ENCODE measurements at places on chromosomes 13 and 19. TPM values are rescaled to one million over a fixed set of nuclear protein-coding genes. Genes with fewer than 3 reads are reported as not detected.

DNA sequence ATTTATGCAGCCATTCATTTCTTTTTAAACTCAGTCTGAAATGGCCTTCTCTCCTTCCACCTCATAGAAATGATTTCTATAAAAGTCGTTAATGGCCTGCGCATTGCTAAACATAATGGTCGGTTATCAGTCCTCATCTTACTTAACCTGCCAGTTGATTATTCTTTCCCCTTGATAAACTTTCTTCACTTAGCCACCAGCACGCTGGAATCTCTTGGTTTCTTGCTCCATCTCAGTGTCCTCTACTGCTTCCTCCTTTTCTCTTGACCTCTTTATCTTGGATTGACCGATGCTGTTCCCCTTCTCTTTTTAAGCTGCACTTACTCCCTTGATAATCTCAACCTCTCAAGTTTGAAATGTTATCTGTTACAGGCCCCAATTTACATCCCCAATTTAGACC is 12.2 kb upstream of the CLC start:
- no peak for DNase-seq

DNA sequence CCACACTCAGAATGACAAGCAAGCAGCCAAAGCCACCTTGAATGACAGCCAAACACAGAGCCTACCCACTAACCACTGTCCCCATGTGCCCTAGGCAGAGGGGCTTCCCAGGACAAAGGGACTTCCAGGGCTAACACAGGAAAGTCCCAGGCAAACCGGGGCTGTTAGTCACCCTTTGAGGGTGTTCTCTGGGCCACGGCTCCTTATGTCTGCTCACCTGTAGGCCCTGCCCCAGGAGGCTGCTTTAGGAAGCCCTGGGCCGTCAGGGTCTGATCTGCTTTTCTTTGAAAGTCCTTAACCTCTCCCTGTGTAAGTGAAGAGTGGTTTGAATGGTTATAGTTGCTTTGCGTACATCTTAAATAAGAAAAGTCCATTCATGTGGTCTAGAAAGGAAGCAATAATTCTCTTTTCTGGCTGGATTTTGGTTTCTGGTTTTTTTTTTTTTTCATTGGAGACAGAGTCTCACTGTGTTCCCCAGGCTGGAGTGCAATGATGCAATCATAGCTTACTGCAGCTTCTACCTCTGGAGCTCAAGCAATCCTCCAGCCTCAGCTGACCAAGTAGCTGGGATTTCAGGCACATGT is 161.4 kb downstream of the EFNB2 start:
- no peak for DNase-seq

DNA sequence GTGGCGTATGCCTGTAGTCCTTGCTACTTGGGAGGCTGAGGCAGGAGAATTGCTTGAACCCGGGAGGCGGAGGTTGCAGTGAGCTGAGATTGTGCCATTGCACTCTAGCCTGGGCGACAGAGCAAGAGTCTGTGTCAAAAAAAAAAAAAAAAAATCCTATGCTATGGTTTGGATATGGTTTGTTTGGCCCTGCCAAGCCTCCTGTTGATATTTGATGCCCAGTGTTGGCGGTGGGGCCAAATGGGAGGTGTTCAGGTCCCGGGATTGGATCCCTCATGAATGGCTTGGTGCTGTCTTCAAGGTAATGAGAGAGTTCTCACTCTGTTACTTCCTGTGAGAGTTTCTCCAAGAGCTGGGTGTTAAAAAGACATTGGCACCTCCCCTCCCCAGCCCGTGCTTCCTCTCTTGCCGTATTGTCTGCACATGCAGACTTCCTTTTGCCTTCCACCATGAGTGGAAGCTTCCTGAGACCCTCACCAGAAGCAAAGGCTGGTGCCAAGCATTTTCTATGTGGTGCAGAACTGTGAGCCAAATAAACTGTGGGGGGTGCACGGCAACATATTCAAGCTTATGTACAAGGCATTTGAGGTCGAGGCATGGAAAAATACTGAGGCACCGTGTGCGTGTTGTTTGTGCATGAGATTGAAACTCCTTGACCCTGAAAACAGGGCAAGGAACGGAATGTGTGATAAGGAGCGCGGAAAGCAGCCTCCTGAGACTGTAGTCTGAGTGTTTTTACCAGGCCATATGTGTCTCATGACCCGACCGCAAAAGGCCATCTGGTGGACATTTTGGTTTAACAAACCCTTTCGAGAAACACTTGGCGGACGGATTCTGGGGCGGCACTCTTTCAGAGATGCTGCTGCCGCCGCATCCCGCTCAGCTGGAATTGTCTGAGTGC is 7.3 kb downstream of the SIGLEC9 start:
- no peak for DNase-seq

DNA sequence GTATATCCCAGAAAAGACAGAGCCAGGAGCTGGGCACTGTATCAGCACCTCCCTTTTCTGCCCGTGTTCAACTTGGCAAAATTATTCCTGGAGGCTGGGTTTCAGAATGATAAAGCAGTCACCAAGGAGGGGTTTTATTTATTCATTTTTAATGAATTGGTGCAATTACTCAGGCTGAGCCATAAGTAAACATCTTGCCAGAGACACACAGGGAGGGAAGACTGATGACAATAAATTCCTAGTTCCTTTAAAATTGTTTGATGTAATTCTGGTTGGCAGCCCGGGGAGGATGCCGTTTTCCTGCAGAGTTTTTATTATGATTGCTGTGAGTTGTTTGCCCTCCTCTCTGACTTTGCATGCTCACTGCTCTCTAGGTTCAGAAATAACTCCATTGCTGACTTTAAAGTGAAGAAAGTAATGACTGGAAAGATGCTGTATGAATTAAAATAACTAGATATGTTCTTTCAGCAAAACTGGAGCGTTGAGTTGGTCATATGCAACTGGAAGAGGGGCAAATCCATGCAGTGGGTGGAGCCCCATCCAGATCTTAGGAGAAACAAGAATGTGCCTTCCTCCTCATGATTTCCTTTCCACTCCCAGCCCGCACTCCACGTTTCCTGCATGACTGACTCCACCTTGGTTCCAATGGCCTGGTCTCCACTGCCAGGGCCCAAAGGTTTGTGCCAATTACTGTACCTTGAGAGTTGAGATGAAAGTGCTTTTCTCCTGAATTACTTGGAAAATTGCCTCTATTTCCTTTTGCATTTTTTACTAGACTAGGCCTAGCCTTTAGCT is 182.1 kb downstream of the RFC3 start:
- no peak for DNase-seq

- no peak for DNase-seq
These were observed 5.7 kb downstream of the C19orf25 start for GRCh38 chr19:1473085-1473851.

GRCh38 chr19:6225232-6225865 is 54.4 kb downstream of the MLLT1 start:
- no peak for DNase-seq

DNA sequence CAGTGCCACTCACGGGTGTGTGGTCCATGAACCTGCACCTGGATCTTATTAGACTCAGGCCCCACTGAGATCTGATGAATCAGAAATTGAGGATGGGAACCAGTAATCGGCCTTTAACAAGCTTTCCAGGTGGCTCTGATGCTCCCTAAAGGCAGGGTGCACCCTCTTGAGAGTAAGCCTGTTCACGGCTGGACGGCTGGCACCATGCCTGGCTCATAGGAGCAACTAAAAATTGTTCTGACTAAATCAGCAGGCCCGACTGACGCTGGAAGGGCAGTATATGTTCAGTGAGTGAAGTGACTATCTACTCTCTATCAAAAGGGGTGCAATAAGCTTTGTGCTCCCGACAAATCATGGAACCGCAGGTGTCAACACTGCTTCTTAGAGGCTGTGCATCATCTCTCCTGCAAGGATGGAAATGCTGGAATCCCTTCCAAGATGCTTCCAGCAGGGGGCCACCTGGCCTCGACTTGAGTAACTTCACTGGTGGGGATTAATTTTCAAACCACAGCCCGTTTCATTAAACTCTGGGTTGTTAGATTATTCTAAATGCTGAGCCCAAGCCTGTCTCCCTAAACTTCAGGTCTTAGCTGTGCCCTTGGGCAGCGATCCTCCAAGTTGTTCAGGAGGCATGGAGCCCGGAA is 28.4 kb downstream of the TMTC4 start:
- no peak for DNase-seq

DNA sequence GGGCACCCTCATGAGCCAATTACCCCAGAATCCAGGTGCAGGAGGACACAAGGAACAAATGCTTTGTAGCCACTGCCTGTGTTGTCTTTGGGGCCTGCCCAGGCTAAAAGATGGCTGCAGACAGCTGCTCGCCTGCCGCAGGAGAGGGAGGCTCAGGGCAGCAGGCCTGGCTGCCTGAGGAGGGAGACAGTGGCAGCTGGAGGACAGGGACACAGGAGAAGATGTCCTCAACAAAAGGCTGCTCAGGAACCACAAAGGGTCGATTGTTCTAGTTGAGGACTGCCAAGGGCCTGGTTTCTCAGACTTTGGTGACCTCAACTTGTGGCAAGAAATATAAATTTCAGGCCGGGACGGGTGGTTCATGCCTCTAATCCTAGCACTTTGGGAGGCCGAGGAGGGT is 7.6 kb downstream of the SIRT2 start:
- DNase-seq: no peak

DNA sequence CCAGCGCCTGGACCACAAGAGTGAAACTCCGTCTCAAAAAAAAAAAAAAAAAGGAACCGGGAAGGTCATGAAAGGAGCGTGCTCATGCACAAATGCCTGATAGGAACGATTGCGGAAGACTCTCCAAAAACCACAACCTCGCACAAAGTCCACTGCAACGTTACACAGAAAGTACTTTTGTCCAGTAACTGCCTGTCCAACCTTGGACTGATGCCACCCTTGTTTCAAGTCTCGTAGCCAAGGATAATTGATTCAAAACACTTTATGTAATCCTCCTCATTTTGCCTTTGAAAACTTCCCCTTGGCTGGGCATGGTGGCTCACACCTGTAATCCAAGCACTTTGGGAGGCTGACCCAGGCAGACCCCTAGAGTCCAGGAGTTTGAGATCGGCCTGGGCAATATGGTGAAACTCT is 13.7 kb downstream of the LGALS7 start:
- DNase-seq: no peak

DNA sequence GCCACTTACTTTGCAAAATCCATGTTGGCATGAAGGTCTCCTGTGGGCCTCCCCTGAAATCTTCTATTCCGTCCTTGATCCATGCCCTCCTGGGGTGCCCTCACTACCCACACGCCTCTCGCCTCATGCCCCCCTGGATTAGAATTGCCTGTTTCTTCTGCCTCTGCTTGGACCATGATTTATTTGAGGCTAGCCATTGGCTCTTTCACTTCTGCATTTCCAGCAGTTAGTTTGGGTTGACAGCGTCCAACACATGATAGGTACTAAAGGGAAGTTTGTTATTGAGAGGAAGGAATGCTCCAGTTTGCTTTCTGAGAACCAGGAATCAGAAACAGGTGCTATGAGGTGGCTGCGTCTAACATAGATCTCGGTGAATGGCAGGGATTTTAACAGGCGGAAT is 30.5 kb upstream of the TPTE2 start:
- no peak for DNase-seq

DNA sequence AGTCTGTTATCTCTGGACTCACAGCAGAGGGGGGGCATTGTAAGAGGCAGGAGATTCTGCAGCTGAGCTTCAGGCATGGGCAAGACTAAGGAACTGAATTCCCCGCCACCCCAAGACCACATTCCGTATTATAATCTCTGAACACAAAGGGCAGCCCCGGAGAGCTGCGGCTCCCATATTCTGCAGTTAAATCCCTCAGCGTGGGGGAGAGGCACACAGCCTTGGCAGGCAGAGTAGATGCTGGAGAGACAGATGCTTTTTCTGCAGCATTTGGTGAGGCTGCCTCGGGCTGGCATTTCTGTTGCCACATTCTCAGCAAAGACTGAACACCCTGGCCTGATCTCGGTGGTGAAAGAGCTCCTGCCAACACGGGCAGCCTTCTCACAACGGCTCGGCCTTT is 12.9 kb downstream of the CHAF1A start:
- DNase-seq: no peak

GRCh38 chr13:106468207-106468606 is 67.3 kb downstream of the EFNB2 start:
- no peak for DNase-seq

GRCh38 chr13:36163809-36164308 is 32.7 kb upstream of the DCLK1 start:
- no peak for DNase-seq

- no peak for DNase-seq
These were observed 629.7 kb downstream of the UQCRFS1 start for GRCh38 chr19:28583242-28583641.

- no peak for DNase-seq
These were observed 69.2 kb downstream of the DHRS12 start for GRCh38 chr13:51734786-51735185.

DNA sequence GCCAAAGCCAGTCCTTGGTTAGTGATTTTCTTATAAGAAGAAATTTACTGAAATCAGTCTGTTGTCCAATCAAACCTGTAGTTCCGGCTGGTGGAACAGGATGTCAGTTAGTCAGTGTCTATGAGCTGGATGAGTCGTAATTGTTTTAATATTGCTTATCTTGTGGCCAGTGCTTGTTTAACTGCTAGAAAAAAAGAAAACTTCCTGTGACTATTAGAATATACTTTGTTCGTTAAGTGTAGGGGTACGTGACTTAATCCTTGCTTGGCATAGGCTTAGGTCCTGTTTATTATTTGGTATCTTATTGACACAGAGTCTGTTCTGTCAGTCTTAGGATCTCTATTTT is 1484.8 kb upstream of the MIR17HG start:
- no peak for DNase-seq

GRCh38 chr19:3975144-3975543 is 4.2 kb upstream of the DAPK3 start:
- DNase-seq: no peak

- DNase-seq: no peak
These were observed 53.1 kb upstream of the CYSLTR2 start for GRCh38 chr13:48600374-48601364.

- no peak for DNase-seq
These were observed 99.0 kb downstream of the MYO16 start for GRCh38 chr13:108728370-108728769.

DNA sequence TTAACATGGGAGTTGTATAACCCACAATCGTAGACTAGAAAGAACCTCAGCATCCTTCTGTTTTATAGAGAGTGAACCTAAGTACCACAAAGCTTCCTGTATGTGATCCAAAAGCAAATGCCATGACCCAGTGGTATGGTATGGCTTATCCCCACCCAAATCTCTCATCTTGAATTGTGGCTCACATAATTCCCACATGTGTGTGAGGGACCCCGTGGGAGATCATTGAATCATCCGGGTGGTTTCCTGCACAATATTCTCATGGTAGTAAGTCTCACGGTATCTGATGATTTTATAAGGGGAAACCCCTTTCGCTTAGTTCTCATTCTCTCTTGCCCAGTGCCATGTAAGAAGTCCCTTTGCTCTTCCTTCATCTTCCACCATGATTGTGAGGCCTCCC is 587.9 kb downstream of the LMO7 start:
- no peak for DNase-seq

GRCh38 chr13:31545616-31546015 is 193.7 kb upstream of the RXFP2 start:
- DNase-seq: no peak

Gene SHISA7
- not detected for total RNA-seq

Gene FAM216B
- not detected for total RNA-seq

Gene FAM83E
- 12.7 TPM for total RNA-seq

Gene LACC1
- 10.4 TPM for total RNA-seq

Gene PEAK3
- total RNA-seq: 0.99 TPM

Gene OXGR1
- 3.7 TPM for total RNA-seq

Gene CAPN12
- total RNA-seq: 27.6 TPM

Gene KXD1
- 79.5 TPM for total RNA-seq

Gene PROSER1
- 39.6 TPM for total RNA-seq
